ENCODE measurements at places on chromosomes 12 and 14.

DNA sequence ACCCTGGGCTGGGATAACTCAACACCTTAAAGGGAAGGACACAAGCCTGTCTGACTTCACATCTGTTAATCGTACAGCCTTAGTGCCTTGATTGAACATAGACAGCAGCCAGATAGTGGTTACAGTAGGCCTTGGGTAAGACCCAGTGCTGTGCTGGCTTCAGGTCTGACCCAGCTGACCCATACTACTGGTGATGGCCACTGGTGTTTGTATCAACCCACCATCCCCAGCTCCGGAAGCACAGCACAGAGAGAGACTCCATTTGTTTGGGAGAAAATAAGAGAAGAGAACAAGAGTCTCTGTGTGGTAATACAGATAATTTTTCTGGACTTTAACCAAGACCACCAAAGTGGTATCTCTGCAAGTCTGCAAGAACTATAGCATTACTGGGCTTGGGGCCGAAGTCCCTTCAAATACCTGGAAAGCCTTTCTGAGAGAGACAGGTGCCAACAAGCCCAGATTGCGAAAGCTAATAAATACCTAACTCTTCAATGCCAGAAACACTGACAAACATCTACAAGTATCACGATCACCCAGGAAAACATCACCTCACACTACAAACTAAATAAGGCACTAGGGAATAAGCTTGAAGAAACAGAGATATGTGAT lies 330.1 kb upstream of the GARIN2 start:
- no peak for DNase-seq

DNA sequence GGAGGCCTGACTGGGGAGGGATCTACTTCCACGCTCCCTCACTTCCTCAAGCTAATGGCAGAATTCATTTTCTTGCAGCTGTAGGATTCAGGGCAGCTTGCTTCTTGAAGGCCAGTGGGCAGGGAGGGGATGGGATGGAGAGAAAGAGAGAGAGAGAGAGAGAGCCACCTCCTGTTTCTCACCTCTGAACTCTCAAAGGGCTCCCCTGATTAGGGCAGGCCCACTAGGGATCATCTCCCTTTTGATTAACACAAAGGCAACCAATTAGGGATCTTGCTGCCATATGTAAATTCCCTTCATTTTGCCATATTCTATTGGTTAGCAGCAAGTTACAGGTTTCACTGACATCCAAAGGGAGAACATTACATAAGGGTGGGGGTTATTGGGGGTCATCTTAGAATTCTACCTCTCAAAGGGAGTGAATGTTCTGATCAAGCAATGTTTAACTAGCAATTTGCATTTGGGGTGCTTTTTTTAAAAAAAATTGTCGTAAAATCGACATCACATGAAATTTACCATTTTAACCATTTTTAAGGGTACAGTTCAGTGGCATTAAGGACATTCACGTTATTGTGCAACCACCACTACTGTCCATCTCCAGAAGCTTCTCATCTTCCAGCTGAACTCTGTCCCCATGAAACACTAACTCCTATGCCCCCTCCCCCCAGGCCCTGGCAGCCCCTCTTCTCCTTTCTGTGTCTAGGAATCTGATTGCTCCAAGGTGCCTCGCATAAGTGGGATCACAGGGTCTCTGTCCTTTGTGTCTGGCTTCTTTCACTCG lies 47.3 kb upstream of the NCOR2 start:
- DNase-seq = no peak

DNA sequence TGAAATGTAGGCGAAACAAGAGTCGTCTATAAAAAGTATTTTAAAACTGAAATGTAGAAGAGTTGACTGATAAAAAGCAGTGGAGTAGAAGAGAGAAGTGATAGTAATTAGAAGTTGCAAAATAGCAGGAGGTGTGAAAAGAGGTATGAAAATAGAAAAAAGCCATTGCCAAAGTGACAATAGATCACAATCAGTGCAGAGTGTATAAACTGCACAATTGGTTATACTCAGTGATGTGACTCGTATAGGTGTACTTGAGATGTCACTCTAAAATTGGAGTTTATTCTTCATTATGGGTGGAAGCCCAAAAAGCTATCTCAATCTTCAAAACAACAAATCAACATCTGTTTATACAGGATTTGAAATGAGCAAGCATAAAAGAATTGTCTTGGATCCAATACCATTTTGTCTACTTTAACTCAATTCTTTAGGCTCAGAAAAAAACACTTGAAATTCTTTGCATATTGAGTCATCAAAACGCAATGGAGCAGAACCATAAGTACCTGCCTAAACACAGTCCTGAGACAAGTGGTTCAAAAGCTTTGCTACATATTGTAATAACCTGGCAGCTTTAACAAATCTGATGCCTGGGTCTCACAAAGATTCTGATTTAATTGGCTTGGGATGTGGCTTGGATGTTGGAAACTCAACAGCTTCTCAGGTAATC lies 8.8 kb downstream of the IKBIP start:
- no peak for DNase-seq

DNA sequence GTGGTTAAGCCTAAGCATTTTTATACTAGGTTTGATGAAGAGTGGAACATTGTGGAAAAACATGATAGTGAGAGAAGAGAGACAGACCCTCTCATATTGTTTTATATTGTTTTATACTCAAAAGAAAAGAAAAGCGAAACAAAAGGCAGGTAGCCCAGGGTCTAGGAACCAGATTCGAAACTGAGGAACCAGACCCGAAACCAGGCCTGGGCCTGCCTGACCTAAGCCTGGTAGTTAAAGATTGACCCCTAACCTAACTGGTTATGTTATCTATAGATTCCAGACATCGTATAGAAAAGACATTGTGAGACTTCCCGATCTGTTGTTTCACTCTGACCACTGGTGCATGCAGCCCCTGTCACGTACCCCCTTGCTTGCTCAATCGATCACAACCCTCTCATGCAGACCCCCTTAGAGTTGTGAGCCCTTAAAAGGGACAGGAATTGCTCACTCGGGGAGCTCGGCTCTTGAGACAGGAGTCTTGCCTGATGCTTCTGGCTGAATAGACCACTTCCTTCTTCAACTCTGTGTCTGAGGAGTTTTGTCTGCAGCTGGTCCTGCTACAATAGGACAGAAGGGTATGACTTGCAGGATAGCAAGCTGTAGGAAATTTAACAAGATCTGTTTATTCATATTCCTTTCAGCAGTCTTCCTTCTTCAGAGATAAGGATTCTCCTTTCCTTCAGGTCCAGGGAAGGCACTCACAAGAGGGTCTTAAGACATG lies 147.1 kb upstream of the PLEKHA5 start:
- no peak for DNase-seq

GRCh38 chr14:44657203-44657602 lies 150.1 kb upstream of the FSCB start:
- DNase-seq = no peak

DNA sequence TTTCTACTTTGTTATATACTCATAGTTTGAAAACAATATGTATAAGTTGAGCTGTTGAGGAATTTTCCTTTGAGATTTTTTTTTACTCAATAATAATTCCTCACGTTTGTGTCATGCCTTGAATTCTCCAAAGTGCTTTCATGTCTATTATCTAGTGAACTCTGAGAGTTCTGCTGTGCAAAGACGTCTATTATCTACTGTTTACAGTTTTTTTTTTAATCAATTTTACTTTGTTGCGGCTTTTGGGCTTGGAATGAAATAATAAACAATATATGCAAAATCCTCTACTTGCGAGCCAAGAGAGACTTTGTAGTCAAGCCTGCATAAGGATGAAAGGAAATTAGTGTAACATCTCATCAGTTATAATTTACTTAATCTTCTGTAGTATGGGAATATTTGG lies 107.2 kb upstream of the FRMD6 start:
- DNase-seq = no peak

DNA sequence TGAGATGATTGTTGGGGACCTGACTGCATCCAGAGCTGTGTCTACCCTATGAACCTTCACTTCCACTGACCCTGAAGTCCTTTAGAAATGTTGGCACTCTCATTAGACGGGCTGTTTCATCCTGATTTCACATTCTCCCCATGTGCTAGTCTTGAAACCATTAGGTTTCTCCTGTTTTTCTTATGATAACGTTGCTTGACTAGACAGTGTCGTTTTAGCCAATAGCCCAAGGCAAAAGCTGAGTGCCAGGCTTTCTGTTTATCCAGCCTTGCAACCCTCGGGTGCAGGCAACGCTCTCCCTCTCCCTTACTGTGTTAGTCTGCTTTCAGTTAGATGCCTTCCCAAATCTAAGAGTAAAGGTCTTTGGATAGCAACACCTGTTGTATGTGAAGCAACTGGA lies 30.1 kb downstream of the DACT1 start:
- no peak for DNase-seq

DNA sequence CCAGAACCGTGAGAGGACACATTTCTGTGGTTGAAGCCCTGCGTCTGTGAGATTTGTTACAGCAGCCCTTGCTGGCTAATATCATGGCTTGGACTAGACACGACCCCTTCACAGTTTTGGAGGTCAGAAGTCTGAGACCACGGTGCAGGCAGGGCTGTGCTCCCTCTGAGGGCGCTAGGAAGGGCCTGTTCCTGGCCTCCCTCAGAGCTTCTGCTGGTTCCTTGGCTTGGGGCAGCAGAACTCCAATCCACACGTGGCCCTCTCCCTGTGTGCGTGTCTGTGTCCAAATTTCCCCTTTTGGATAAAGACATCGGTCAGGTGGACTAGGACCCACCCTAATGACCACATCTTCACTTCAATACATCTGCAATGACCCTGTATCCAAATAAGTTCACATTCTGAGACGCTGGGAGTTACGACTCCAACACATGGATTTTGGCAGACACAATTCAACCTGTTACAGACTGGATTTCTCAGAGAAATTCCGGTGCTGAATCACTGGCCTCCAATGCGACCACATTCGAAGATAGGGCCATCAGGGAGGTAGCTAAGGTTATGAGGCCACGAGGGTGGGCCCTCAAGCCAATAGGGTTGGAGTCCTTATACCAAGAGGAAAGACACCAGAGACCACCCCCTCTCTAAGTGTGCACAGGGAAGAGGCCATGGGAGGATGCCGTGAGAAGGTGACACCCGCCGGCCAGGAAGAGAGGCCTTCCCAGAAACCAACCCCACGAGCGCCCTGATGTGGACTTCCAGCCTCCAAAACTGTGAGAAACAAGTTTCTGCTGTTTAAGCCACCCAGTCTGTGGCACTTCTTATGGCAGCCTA lies 43.6 kb upstream of the PPP2R5C start:
- no peak for DNase-seq

- DNase-seq = no peak
Observed at GRCh38 chr14:20622816-20623291, 18.6 kb downstream of the OR6S1 start.

GRCh38 chr12:93663006-93663728 lies 14.0 kb upstream of the CRADD start:
- no peak for DNase-seq

GRCh38 chr12:125015680-125016310 lies 22.4 kb downstream of the BRI3BP start:
- no peak for DNase-seq

DNA sequence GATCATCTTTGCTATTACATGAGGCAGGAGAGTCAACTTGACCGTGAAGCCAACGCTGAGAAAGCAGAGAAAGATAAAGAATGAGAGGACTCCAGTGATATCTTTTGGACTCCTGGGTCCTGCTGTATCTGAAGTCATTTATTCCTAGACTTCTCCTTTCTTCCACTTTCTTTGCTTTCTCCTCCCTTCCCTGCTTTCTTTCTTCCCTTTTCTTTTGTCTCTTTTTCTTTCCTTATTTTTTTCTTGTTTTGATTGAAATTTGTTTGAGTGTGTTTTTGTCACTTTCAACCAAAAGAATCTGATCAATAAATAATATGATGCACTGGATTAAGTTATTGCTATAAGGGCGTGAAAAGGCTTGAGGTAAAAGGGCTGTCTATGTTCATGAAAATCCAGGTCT lies 13.4 kb upstream of the GALNT6 start:
- DNase-seq = no peak

DNA sequence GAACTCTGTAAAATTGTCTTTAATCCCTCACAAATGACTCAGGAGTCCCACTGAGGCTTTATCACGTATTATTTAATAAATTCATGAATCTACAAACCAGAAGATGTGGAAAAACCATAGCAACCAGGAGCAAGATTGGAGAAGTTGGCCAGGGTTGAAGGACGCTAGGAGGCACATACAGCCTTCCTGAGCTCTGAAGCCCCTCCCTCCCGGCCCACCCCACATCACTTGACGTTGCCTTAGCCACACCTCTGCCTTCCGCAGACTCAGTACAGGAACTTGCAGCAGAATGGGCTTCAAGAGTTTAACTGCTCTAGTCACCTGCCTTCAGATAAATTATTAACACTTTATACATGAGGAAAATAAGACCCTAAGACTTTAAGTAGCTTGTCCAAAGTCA lies 33.9 kb downstream of the SLC35F4 start:
- no peak for DNase-seq

DNA sequence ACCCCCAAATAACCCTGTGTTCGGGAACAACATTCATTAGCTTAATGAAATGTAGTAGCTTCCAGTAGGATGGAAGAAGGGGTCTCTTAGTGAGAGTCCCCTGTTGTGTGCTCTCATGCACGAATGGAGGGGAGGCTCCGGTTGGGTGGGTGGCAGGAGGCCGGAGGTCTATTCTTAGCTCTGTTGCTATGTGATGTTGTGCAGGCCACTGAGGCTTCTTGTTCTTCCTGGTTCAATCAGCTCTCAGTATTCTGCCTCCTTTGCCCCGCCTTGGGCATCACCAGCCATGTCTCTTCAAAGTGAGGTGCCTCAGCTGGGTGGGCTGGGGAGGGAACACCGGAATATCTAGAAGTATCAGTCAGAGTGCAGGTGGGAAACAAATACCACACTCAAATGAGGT lies 50.8 kb downstream of the KCNA1 start:
- no peak for DNase-seq

Measured in CD4-positive, alpha-beta T cell treated with Interleukin-10 for 1 hour (primary cell).